ENCODE measurements at places on chromosomes 4 and X.

DNA sequence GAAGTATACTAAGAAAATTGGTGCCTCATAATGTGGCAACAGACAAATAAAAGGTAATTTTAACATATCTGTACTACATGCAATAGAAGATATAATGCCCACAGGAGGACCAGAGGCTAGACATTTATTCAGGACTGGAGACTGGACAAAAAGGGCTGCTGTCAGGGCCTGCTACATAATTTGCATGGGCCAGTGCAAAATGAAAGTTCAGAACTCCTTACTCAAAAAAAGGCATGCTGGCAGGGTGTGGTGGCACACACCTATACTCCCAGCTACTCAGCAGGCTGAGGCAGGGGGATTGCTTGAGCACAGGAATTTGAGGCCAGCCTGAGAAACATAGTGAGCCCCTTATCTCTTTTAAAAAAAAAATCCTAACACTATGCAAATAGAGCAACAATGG, 12.4 kb upstream of the MAOA start:
- no peak for DNase-seq

GRCh38 chr4:188177997-188178675, 38.9 kb downstream of the TRIML1 start:
- no peak for DNase-seq

DNA sequence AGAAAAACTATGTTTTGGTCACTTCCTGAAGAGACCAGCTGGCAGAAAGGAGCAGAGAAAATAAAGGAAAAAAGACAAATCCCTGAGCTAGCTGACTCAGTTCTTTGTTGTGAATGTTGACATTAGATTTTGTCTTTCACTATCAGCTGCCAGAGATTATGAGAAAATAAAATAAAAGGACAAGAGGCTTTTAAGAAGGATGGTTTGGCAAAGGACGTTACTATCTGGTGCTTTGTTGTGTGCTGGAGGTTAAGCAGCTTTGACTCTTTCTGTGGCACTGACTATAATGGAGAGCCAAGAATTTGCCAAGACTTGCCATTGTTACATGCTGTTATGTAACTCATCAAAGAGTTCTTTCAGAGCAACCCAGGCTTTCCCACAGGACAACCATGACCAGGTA, 12.1 kb downstream of the ASB5 start:
- DNase-seq, result no peak

- no peak for DNase-seq
Measured at GRCh38 chrX:7446815-7447214, 298.9 kb upstream of the PUDP start.

DNA sequence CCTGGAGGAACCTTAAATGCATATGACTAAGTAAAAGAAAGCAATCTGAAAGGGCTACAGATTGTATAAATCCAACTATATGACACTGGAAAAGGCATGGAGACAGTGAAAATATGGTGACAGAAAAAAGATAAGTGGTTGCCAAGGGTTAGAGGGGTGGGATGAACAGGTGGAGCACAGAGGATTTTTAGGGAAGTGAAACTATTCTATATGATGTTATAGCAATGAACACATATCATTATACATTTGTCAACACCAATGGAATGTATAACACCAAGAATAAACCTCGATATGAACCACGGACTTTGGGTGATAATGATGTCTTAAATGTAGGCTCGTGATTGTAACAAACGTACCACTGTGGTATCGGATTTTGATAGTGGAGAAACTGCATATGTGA, 40.7 kb downstream of the NPY5R start:
- DNase-seq, result no peak

GRCh38 chrX:24760363-24761000, 66.8 kb downstream of the POLA1 start:
- no peak for DNase-seq

GRCh38 chr4:4574792-4575191, 32.9 kb upstream of the STX18 start:
- DNase-seq, result no peak

DNA sequence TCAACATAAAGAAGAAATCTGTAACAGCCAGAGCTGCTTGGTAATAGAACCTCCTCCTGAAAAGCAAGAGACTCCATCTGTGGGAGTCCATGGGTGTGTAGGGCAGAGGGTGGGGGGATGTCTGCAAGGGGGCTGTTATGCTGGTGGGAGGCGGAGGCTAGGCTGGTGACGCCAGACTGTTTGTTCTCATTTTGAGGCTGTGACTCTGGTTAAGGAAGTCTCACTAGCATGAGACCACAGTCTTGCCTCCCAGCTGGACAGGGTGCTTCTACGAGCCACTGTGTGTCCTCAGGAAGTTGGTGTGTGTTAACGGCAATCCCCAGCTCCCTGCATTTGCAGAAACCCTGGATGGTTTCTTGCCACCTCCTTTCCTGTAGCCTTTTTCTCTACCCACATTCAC, 79.8 kb downstream of the NSUN7 start:
- DNase-seq, result no peak

- DNase-seq, result no peak
Measured at GRCh38 chrX:145609951-145610511, 207.6 kb upstream of the SLITRK2 start.

DNA sequence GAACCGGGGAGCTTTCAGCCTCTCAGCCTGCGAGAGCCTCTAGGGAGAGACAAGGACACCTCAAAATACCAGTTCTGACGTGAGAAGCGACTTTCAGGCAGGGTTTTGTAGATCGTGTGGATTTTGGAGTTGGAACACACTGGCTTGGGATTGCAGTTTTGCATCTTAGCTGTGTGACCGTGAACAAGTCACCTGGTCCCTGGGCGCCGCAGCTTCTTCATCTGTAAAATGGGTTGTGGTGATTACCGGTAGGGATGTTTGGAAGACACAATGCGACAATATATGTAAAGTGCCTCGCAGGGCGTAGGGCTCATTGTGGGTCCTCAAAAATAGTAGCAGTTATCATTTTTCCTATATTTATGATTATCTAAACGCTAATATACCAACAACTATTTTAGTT, 43.7 kb upstream of the STOX2 start:
- no peak for DNase-seq

- DNase-seq, result no peak
Measured at GRCh38 chr4:148118633-148119032, 323.6 kb downstream of the NR3C2 start.

- DNase-seq, result no peak
Measured at GRCh38 chrX:20414762-20415445, 148.2 kb upstream of the RPS6KA3 start.

DNA sequence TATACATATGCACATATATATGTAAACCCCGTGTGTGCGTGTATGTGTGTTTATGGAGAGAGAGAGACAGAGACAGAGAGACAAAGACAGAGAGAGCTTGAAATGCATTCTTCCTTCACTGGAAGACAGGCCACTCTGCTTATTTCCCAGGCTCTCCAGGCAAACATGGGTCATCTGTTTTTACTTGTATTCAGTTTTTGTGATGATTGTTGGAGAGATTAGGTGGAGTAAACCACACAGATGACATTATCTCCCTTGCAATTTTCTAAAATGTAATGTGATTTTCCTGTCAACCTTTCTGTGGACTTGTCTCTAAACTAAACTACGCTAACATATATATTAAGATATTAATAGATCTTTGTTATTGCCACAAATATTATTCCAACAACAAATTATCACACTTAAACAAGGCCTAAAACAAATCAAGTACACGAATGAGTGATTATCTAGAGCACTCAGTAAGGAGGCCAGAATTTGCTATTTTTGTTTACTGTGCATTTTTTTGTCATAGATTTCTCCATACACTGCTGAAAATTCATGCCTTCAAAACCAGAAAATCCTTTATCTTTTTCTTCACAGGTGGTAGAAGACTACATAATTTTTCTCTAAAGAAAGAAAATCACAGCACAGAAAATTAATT, 251.8 kb upstream of the SLIT2 start:
- no peak for DNase-seq

GRCh38 chrX:69396916-69397315, 107.2 kb upstream of the NALF2 start:
- DNase-seq, result no peak

GRCh38 chrX:6041630-6042029, 187.0 kb downstream of the NLGN4X start:
- no peak for DNase-seq

GRCh38 chr4:7823416-7823824, 116.2 kb downstream of the AFAP1 start:
- no peak for DNase-seq

- no peak for DNase-seq
Measured at GRCh38 chr4:44086753-44087152, 361.9 kb downstream of the KCTD8 start.

GRCh38 chrX:18640686-18641085, 31.2 kb downstream of the RS1 start:
- no peak for DNase-seq

- DNase-seq, result no peak
Measured at GRCh38 chr4:25775166-25775565, 87.6 kb downstream of the SEL1L3 start.

DNA sequence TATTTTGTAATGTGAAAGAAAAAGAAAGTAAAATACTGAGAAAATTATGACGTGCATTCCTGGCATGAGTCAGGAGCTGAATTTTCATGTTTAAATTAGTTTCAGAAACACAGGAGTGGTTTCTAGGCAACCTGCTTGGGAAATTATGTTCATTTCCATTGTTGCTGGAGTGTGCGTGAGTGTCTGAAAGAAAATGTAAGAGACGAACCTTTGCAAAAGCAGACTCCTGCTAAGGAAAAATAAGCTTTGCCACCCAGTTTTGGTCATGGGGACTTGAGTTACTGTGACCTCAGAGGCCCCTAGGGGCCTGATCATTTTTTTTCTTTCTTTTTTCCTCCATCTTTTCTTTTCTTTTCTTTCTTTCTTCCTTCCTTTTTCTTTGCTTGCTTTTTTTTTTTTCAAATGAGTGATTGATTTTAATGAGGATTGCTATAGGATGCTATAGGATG, 18.8 kb upstream of the CHRNA9 start:
- no peak for DNase-seq

DNA sequence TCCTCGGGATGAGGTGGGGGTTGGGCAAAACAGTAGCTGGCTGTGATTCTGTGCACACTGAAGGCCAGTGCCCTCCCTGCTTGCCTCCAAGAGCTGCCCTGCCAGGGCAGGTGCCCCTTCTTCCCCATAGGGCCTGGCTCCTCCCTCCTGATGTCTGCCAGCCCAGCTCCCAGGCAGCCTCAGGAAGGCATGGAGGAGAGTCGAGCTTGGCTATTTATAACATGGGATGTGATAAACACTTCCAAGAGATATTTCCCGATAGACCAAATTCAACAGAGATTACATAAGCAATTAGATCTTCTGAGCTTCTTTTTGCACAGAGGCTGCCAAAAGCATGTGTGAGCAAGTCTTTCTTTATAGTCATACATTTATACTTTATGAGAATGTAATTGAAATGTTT, 45.3 kb upstream of the PJA1 start:
- DNase-seq, result no peak

DNA sequence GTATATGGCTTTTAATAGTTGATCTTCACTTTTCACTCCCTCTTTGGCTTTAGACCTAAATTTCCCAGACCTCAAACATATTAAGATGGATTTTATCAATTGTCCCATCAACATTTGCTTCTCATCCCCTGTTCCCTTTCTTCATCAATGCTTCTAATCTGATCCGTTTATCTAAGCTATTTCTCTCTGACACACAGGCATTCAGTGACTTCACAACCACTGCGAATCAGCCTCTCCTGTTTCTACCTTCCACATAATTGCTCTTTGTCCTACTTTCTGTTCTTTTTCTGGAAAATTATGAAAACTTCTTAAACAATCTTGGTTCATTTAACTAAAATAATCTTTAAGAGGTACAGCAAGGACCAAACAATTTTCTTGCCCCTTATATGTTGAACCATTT, 115.2 kb downstream of the GLRA3 start:
- no peak for DNase-seq

DNA sequence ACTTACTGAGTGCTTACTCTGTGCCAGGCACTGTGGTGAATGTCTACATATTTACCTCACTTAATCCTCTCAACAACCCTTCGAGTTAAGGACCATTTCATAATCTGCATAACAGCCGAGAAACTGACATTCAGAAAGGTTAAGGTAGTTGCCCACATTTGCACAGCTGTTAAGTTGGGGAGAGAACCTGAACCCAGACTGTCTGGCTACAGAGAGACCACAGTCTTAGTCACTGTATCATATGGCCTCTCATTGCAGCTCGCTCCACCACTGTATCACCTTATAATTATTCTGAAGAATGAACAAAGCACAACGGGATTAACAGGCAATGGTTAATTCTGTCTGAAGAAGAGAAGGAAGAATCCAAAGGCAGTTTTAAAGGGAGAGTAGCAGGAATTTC, 98.5 kb downstream of the ADGRA3 start:
- DNase-seq, result no peak

DNA sequence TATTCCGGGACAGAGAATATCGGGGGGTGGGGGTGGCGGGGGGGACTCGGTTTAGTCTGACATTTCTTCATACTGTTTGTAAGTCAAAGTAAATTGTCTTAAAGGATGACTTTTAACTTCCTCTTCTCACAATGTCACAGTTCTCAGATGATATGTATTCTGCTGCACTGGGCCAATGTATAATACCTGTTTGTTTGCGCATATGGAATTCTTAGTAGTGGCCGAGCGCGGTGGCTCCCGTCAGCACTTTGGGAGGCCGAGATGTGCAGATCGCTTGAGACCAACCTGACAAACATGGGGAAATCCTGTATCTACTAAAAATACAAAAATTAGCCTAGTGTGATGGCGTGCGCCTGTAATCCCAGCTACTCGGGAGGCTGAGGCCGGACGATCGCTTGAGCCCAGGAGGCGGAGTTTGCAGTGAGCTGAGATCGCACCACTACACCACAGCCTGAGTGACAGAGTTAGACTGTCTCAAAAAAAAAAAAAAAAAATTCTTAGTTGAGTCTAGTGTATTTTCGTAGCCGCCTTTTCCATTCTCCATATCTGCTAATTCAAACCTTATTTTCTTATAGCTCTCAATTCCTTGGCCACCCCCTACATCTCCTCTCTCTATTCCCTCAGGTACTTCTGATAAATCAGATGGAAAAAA, 851 bp downstream of the POLR2B start:
- no peak for DNase-seq

GRCh38 chr4:155248002-155248896, 39.8 kb downstream of the NPY2R start:
- DNase-seq, result no peak

- DNase-seq, result no peak
Measured at GRCh38 chrX:47250017-47250347, 17.2 kb downstream of the USP11 start.

DNA sequence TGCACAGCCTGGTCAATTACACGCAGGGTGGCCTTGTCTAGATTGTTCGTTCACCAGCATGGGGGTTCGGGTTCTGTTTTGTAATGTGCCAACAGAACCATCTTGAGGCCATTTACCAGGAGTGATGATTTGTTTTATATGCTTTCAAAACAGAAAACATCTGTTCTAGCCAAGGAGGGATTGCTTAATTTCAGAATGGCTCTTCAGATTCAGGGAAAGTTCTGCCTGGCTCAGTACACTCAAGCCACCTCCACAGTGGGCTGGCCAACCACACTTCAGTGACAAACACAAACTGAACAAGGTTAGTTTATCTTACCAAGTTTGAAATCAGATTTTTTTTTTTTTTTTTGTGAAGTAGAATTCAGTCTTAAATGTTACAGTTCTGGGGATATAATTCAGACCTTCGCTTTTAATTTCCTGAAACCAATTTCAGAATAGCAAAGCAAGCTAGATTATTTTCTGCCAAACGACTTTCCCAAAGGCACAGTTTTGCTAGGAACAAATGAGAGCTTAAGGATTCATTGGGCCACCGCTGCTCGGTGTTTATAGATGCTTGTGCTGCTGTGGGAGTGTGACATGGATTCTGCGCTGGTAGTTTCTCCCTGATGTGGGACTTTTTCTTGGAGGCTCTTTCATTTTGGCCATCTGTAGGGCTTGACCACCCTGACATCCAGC, 23.4 kb downstream of the SMS start:
- no peak for DNase-seq
